ENCODE measurements at places on chromosomes 2 and 18.

DNA sequence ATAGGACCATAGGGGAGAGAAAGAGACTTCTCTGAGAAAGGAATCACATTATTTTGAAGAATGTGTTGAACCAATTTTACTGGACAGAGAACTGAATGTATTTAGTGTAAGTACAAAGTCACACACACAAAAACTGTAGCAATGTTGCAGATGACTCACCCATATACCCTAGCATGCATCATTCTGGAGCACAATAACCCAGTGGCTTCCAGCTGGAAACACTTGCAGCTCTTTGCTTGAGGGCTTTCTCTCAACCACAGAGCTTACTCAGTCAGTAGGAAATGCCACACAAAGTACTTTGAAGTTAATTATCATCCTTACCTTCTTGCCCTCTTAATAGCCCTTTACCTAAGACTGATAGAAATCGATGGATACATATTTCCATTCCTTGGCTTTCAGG, 760.0 kb upstream of the FSHR start:
- no peak for DNase-seq

- no peak for DNase-seq
Measured at GRCh38 chr18:12119358-12119757, 25.7 kb downstream of the ANKRD62 start.

DNA sequence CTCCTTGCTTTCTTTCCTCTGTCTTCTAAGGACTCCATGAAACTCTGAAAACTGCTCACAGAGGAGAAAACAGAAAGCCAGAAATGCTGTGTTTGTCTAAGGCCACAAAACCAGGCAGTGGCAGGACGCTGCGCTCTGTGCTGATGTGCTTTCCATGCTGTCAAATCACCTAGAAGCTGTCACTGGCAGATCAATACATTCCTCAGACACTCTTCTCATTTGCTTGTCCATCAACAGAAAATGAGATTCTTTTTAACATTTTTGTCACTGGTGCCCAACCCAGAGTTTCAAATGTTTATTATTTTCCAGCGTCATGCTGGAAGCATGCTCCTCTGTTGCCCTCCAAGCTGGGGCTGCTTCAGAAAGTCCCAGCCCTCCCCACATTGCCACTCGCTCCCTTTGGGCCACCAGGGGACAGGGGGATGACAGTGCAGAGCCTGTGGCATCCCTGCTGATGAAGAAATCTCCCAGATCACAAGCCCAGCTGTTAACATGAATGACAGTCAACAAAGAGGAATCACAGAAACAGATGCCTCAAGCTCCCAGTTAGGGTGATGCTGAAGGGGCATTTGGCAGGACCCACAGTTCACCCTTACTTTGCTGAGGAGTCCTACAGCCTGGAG, 117.5 kb upstream of the MEIS1 start:
- no peak for DNase-seq

- no peak for DNase-seq
Measured at GRCh38 chr2:19775315-19775714, 126.5 kb downstream of the TTC32 start.

GRCh38 chr2:230885463-230886130, 20.9 kb downstream of the ITM2C start:
- no peak for DNase-seq

DNA sequence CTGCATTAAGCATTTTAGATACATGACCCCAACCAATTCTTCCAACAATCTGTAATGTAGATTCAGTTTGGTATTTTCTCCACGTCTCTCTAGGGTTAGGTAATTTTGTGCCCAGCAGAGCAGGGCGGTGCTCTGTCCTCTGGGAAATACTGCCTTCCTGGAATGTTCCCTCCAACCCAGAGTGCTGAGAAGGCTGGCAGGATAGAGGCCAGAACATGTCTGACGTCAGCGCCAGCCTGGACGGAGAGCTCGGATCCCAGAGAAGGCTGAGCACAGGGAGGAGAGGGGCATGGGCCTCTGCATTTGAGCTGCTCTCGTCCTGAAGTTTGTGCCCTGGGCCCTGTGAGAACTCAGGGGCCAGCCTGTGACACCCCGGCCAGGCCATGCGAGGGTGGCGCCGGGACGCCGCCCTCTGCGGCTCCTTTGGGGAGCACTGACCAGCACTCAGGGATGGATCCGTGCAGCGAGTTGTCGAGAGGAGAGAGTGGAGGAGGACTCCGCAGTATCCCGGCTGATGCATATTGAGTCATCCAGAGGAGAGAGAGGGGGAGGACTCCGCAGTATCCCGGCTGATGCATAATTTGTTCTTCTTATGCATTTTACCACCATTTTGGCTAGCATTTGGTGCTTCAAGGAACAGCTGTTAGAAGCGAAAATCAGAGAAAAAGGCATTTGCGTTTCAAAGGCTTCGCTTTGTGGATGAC, 80.0 kb upstream of the PXDN start:
- peak; percentile 62 for DNase-seq

DNA sequence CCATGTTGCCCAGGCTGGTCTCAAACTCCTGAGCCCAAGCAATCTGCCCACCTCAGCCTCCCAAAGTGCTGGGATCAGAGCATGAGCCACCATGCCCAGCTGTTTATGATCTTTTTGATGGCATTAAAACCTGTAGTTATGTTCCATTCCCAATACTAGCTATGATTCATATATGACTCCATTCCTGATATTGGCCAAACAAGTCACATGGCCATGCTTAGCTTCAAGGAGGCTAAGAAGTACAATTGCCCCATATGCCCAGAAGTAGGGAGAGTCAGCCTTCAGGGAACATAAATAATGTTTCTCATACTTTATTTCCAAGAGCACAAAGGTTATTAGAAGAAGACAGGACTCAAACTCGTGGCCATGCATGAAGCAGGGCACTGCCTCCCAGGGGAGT, 132.4 kb upstream of the RAB6C start:
- no peak for DNase-seq

GRCh38 chr2:233356546-233357308, 2.4 kb downstream of the DGKD start:
- DNase-seq, result peak; percentile 54

DNA sequence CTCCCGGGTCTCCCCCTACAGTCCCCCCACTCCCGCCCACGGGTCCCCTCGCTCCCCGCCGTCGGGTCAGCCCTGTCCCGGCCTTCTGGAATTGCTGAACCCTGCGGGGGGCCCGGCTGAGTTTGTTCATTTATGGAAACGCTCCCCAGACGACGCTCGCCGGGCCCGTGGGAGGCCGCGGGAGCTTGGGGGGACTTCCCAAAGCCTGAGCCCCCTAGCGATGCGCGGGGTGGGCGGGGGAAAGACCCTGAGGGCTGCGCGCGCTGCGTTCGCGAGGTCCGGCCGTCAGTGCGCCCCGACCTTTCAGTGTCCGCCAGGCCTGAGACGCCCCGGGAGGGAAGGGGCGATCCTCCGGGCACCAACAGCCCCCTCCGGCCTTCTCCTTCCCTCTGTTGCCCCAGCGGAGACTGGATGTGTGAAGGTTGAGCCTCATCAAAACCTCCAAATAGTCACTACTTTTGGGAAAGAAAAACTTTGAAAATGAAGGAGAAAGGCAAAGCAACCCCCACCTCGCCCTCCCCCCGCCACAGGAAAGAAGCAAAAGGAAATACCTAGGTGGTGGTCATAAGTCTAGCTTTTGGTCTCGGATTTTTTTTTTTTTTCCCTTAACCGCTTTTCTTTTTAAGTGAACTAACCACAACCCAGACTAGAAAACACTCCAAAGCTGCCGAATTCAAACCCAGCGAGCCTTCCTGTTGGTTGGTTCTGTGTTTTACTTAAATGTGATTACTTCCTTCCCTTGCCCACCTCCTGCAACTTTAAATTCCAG, 509 bp upstream of the CYS1 start:
- no peak for DNase-seq

GRCh38 chr2:222709191-222709891, 37.9 kb downstream of the MOGAT1 start:
- DNase-seq, result peak; percentile 73

- DNase-seq, result no peak
Measured at GRCh38 chr2:161415987-161416707, at the start of gene TBR1. TBR1 (plus strand) TSS chr2:161416297; CDS start chr2:161416411, 114 bp downstream.

Measured in ascending aorta (tissue), 2 donors.